ENCODE measurements at places on chromosomes 11 and 22.

- no peak for DNase-seq
These were observed 49.7 kb downstream of the RPL27A start for GRCh38 chr11:8732324-8732670.

- no peak for DNase-seq
These were observed 257.8 kb upstream of the LUZP2 start for GRCh38 chr11:24238771-24239645.

- DNase-seq: no peak
These were observed 115.8 kb upstream of the TMEM45B start for GRCh38 chr11:129699711-129700304.

- no peak for DNase-seq
These were observed 3.5 kb downstream of the KRTAP5-10 start for GRCh38 chr11:71568704-71569349.

GRCh38 chr22:41070665-41071331 is 21.6 kb upstream of the EP300 start:
- no peak for DNase-seq

GRCh38 chr11:17780668-17781067 is 46.1 kb downstream of the KCNC1 start:
- DNase-seq: no peak

- no peak for DNase-seq
These were observed 214.6 kb downstream of the NTM start for GRCh38 chr11:131584785-131585592.

DNA sequence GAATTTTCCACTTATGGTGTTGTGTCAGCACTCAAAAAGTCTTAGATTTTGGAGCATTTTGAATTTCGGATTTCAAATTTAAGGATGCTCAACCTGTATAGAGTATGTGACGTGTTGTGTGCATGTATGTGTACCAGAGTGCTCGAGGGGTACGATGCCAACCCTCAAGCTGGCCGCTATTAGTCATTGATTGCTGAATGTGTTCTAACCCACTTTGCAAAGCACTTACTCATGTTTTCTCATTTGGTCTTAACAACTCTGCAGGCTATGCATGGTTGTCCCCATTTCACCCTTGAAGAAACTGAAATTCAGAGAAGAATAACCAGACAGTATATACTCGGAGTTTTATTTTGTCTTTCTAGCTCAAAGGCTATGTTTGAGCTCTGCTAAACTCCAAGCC is 196.4 kb upstream of the TENM4 start:
- DNase-seq: no peak

GRCh38 chr22:20559174-20559760 is 51.9 kb downstream of the MED15 start:
- no peak for DNase-seq

DNA sequence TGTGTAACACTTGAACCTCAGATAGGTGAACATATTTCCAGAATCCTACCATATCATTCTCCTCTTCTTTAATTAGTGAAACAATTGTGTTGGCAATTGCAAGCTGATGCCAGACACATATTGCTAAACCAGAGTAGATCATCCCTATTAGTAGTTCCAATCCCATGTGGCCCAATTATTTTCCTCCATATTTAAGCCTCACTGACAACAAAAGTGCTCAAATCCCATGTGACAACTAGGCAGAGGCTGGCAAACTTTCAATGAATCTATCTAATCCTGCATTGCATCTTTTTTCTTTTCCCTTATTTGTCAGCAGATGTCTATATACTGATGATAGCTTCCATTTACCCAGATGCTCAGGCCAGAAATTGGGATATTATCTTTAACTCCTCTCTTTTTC is 90.4 kb downstream of the GRIA4 start:
- no peak for DNase-seq

DNA sequence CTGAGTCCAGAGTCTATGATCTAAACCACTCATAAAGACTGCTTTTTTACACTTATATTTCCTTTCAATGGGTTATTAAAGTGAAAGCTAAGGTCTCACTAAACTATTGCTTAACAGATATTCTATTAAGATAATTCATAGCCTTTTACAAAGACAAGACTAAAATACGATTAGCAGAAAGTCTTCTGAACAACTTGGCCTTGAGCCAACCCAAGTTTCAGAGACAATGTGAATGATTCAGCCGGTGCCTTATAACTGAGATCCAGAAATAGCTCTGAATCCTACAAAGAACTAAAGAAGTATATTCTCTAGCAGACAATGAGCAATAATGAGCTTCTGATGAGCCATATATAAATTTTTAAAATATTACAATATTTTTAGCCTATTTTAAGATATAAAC is 41.5 kb upstream of the CARD18 start:
- DNase-seq: no peak

DNA sequence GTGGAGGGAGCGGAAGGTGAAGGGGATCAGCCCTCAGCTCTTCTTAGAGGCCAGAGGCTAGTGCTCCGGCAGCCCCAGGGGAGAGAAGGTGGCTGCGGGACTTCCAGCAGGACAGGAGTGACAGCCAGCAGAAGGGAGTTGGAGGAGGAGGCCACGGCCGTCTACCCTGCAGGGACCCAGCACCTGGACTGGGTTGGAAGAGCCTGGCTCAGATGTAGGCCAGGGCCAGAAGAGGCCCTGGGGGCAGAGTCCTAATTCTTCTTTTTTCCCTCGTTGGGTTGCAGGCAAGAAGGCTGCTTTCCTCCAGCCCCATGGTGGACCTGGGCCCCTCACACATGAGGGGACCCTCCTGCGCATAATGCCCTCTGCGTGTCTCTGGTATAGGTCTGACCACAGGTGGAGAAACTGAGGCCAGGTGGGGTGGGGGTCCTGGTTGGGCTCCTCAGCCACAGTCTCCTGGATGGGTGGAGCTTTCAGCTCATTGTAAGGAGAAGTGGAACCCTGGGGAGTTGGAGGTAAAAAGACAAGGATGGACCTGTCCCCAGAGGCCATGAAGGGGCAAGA is 2.3 kb upstream of the MCAM start:
- DNase-seq: no peak

- no peak for DNase-seq
These were observed 312.3 kb downstream of the MN1 start for GRCh38 chr22:27489178-27489675.

DNA sequence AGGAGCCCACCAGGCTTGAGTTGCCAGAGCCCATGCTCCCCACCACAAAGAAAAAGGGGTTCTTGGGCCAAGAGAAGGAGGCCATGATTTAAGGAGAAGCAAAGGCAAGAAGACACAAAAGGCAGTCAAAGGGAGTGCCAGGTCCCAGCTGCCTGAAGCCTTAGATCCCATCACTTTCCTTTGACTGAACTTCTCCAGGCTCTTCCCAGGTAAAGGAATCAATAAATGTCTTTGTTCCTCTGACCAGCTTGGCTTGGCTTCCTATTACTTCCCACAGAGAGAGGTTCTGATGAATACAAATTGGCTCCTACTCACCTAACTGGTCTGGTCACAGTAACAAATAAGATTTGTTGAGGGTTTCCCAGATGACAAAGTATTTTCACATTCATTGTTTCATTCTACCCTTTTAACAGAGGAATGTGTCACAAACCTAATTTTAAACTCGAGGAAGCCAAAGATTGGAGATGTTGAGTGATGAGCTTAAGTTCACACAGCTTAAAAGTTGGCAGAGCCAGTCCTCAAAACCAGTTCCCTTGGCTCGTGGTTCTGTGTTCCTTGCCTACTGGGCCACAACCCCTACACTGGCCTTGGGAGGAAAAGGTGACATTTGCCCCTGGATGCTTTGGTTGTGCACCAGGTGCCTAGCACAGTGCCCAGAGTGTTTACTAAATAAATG is 96.4 kb upstream of the SESN3 start:
- DNase-seq: no peak

DNA sequence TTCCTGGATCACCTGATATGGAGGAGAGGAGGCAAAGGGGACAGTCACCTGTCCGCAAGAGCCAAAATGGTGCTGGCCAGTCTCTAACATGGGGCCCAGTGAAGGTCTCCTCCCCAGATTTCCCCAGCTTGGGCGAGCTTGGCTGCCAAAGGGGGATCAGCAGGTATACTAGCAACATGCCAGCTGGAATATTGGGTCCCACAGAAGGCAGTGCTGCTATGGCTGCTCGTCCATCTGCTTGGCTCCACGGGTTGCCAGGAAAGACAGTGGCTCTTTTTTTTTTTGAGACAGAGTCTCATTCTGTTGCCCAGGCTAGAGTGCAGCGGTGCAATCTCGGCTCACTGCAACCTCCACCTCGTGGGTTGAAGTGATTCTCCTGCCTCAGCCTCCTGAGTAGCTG is 12.7 kb upstream of the KAT5 start:
- DNase-seq: no peak

DNA sequence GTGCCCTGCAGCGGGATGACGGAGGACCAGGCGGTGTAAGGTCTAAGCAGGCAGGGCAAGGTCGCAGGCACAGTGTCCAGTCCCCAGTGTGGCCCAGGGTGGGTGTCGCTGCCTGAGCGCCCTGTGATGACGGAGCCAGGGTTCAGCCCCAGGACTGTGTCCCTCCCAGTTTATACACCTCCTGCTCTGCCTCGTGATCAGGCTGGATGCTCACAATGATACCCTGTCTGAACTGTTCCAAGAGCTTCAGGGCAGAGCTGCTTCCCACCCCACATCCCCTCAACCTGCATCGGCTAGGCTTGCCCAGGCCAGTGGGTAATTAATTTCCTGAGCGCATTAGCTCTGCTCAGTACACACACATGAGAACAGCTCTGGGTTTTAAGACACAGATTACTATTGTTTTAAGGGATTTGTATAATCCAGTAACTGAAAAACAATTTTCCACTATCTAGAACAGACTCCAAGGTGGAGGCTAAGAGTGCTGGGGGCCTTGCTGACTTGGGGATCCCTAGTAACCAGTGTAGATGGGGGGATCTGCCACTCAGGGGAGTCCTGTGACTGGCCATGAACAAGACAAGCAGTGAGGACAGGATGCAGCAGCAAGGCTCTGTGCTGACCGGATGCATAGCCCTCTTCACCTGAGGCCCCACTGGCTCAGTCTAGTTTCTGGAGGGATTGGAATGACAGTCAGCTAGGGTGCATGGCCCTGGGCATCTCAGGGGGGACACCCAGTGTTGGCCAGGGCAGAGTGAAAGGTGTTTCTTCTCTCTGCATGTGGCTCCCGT is 34.1 kb downstream of the GNAZ start:
- no peak for DNase-seq

DNA sequence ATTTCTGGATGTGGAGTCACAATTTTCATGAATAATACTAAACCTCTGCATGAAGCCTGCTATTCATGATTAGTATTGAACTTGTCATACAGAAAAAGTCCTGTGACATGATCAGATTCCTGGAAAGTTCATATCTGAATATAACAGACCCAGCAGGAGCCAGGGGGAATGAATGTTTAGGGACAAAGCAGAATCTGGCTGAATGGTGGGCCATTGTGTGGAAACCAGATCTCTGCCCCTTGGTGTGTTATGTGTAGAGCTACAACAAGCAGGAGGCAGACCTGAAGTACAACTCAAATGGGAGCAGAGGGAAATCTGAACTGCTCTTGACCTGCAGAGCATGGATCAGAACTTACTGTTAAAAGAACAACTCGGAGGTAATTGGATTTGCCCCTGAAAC is 30.3 kb downstream of the KREMEN1 start:
- no peak for DNase-seq

DNA sequence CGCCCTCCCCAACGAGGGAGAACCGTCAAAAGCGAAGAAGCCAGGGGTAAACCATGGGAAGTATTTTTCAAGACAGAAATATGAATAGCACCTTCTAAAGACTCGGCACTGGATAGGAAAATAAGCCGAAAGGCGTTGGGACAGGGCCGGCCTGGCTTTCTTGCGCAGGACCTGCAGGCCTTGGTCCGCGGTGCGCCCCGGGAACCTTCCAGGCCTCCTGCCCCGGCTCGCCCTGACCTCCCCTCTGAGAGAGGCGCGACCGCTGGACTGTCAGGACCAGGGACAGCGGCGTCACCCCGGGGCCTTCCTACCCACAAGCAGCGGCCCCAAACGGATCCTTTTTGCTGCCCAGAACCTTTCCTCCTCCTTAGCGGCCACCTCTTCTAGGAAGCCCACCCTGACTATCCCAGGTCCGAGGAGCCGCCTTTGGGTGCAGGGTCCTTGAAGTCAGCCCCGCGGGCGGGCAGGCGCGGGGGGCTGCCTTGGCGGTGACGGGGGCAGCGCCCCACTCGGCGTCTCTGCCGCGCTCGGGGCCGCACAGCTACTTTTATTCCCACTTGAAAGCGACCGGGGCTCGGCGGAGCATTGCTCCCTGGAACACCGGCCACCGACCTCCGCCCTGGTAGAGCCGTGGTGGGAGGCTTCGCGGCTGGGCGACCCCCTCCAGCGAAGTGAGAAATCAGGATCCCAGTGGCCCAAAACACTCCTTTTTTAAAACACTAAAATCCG is 650 bp upstream of the MAPK11 start:
- DNase-seq: peak; percentile 77

DNA sequence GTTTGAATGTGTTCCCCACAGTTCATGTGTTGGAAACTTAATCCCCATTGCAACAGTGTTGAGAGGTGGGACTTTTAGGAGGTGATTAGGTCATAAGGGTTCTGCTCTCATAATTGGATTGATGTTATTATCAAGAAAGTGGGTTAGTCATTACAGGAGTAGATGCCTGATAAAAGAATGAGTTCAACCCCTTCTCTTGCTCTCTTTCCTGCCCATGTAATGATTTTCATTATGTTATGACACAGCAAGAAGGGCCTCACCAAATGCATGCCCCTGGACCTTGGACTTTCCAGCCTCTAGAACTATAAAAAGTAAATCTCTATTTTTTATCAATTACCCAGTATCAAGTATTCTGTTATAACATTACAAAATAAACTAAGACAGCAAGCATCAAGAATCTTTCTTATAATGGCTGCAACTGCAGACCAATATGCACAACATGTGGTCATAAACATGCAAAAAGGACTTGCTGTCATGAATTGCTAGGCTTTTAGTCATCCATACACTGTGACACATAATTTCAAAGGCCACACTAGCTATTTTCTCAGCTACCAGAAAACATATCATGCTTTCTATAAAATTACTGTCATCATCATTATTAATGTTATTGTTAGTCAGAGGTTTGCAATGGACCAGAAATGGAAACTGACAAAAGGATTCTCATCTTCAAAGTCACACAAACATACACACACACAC is 99.9 kb upstream of the GUCY1A2 start:
- DNase-seq: no peak

DNA sequence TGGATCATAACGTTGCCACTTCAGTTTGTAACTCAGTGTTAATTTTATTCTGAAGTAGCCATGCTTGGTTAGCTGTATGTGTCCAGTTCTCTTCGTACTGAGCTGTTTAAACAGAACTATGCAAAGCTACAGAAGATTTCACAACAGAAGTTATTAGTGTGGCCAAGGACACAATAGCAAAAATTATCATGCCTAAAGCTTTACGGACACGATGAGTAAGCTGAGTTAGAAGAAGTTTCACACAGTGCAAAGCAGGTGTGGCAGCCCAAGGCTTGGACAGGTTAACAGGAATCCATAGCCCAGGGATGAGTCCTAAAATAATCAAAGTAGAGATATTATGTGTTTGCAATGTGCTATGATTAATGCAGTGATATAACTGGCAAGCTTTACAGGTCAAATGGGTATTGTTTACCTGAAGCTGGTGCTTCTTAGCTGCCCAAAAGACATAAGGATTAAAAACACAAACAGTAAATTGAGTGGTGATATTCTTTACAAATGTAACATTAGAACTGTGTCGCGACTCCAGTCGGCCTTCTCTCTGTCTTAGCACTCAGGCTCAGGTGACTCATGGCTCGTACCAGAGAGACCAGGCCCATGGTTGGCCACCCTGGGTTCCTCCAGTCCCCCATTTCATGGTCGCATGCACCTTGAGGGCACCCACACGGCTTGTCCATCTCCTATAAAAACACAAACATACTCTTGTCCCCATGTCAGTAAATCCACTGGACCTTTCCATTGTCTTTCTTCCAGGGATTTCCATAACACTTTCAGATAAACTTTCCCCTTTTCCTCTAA is 35.5 kb upstream of the NCAM1 start:
- no peak for DNase-seq
